ENCODE measurements at places on chromosomes 7 and 10. TPM values are rescaled to one million over a fixed set of nuclear protein-coding genes. Genes with fewer than 3 reads are reported as not detected.

APBB1IP gene
- total RNA-seq = 24.3 TPM

TDRD1 gene
- total RNA-seq = 0.17 TPM

ZNF511 gene
- 29.0 TPM for total RNA-seq

SPDYE2 gene
- not detected for total RNA-seq

EBF3 gene
- total RNA-seq = 29.1 TPM

LRRC4 gene
- total RNA-seq = 2.4 TPM
